ENCODE measurements at places on chromosomes 11 and 22.

- no peak for DNase-seq
These were observed 94.5 kb downstream of the ME3 start for GRCh38 chr11:86577644-86578636.

DNA sequence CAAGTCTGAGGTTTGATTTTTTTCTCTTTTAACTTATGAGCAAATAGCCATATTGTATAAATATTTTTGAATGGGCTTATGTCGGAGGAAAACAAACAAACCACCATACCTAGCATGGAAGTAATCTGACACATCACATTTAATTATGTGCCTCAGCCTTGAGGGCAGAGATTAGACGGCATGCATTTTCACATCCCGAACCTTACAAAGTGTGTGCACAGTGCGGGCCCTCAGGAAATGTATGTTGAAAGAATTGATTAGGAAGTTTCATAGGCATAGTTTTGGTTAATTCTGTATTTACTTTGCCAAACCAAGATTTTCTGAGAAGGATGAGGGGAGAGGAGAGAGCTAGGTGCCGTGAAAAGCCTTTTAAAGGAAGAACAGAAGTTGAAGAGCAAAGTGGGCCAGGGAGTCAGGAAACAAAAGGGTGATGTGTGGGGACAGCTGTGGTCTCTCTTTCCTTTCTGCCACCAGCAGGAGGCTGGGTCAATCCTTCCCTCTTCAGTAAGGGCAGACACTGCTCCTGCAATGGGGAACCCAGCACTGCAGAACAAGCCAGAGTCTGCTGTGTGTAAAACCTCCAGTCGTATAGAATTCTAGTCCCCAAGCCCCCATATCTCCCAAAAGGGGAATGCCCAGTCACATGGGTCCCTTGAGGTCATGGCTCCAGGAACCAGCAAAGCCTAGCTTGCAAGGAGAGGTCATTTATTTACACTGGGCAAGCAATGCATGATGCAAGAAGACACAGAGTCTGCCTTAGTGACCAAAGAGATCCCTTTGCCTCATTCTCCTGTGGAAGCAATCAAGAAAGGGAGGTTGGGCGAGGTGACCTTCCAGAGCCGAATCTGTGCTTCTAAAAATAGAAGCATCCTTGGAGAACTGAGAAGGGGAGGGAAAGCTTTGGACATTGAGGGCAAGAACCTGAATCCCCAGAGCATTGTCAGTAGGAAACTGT lies 71.1 kb upstream of the OLFML1 start:
- DNase-seq, result no peak

DNA sequence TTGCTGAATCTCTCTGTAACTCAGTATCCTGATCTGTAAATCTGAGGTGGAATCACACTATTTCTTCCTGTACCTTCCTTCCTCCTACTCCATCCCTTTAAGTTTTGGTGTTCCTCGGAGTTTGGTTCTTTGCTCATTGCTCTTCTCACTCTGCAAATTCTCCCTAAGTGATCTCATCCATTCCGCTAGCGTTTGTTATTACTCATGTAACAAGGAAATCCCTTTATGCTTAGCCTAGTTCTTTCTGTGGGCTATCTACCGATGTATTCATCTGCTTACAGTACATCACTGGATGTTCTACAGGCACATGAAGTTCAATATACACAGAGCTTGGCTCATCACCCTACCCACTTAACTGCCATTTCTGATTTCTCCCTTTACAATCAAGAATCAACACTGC lies 1.6 kb upstream of the CEP295 start:
- no peak for DNase-seq

DNA sequence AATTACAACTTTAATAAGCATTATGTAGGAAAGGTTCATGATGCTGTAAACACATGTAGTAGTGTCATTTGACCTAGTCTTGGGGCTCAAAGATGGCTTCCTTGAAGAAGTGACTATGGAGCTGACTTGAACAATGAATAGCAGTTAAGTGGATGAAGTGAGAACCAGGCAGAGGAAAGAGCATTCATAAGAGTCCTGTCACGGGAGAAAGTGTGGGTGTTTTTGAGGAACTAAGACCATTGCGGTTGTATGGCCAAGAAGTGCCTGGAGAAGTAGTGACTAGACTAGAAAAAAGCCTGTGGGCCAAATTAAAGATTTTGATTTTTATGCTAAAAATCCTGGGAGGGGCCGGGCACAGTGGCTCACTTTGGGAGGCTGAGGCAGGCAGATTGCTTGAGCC lies 7.2 kb upstream of the IL18BP start:
- DNase-seq, result no peak

DNA sequence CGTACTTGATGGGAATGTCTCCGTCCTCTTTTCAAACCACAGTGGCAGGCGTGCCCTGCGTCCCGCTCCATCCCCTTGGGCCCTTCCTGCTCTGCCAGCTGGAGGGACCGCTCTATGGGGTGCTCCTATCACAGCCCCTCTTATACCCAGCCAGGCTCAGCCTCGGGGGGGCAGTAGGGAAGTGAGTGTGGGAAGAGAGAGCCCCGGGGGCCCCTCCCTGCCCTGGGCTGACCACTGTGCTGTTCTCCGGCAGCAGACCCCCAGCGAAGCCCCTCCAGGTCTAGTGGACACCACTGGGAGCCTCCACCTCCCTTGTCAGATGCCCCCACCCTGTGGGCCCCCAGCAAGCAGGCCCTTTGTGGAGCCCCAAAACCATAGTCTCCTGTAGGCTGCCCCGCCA lies 572.5 kb downstream of the BRD1 start:
- no peak for DNase-seq

GRCh38 chr22:39383841-39384625 lies 15.5 kb upstream of the TAB1 start:
- DNase-seq, result no peak

DNA sequence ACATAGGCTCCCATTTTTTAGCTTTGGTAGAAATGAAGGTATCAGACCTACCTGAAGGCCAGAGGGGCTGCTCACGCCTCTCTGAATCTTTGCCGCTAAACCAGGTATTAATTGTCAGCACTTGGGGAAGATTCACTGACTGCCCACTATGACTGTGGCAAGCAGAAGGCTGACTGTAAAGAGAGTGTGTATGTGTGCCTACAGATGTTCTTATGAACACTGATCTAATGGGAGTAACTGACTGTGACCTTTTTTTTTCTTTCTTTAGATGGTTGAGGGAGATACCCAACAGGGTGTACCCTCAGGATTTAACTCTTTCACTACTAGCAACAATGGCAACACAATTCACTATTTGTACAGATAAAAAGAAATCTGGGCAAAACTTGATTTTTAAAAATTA lies at the start of gene RAG2:
Gene RAG2, minus strand, starts transcription at position 186 of the 400 bp plus-strand sequence. CDS start 4,068 bp downstream, outside the sequence.
- no peak for DNase-seq

GRCh38 chr11:9277176-9277575 lies 12.0 kb upstream of the DENND5A start:
- DNase-seq, result no peak

DNA sequence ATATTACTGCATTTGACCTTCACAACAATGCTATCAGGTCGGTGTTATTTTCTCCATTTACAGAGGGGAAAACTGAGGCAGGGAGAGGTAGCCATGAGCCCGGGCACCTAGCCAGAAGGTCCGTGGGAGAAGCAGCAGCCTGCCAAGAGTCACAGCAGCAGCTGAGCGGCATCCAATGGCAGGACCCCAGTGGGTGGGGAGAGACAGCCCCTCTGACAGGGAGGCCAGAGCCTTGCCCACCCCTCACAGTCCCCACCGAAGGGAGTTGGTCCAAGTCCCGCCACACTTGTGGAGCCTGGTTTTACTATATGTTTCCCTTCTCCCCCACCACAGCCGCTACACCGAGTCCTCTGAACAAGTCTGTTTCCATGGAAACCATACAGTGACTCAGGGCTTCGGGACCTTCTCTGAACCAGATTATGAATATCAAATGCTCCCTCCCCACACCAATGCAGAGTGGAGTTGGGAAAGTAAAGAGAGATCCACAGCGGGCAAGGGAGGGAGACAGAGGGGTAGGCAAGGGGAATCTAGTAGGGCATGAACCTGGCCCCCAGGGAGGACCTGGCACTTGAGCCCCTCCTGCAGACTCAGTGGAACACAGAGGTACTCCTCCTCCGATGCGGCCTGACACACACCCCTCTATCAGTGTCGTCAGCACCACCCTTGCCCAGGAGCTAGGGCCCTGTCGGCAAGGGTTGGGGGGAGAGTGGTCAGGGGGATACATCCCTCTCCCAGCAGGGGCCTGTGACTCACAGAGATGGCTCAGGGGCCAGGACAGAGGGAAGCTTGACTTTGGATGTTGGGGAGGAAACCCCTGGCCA lies 2.5 kb downstream of the CHST1 start:
- DNase-seq, result no peak

- DNase-seq, result no peak
These were observed 4.7 kb downstream of the SPA17 start for GRCh38 chr11:124678416-124678815.

DNA sequence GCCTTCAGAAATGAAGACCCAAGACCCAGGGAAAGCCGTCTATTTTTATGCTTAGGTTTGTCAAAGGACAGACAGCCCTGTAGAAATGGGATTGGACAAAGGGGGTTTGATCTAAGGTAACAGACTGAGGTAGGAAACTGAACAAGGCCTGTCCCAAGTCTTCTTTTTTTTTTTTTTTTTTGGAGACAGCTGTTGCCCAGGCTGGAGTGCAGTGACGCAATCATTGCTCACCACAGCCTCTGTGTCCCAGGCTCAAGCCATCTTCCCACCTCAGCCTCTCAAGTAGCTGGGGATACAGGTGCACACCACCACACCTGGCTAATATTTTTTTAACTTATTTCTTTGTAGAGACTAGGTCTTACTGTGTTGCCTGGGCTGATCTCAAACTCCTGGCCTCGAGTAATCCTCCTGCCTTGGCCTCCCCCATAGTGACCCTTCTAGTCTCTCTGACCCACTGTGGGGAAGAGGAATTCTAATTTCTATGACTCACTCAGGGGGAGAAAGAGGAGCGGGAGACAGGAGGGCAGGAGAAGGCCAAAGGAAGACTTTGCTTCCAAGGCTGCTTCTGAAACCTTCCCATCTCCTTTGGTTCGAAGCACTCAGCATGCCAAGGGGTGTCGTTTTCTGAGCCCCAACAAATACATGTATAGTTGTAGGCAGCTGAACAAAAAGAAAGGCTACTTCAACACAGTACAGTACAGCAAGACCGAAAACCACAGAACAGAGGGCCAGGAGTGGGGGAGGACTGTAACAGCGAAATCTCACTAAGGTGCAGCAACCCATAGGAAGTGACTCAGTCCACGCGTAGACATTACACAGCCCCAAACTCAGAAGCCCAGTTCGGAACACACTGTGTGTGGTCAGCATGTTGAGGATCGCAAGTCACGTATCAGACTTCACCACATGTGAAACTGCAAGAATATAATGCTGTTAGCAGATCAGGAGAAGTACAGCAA lies 872 bp downstream of the TMA7B start:
- no peak for DNase-seq

- DNase-seq, result no peak
These were observed 51.8 kb downstream of the SLN start for GRCh38 chr11:107660066-107660465.

GRCh38 chr22:22245935-22246525 lies 1.4 kb downstream of the VPREB1 start:
- no peak for DNase-seq

DNA sequence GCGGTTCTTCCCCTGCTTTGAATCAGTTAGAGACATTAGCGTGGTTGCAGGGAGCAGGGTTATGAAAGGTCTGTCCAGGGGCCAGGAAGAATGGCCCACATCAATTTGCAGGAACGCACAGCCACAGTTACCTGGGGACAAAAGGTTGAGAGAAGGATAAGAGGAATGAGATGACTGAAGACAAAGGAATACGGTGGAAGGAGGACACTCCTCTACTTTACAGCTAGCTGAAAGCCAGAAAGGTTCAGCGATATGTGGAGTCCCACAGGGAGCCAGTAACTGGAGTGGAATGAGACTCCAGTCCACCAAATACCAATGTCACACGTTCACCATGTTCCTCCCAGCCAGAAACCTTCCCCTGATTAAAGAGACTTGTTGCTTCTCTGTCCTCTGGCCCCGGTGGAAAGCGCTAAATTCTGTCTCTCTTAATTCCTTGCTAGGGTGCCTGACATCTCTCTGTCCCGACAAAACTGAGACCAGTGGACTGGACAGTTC lies 10.7 kb downstream of the XNDC1N start:
- no peak for DNase-seq

DNA sequence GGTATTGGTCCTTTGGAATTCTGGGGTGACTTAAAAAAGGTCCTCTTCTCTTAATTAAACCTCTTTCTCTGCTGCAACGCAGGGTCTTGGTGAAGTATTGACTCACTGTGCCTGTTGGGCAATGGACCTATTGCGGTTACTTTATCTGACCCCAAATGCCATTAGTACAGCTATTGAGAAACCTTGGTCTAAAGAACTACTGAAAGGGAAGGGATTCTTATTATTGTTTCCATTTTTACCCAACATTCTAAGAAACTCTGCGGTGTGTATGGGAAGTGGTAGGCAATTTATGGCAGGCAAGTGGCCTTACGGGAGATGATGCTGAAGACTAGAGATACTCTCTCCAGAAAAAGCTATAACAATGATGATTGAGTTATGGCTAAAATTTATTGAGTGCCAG lies 12.5 kb downstream of the SLC6A5 start:
- DNase-seq, result no peak

- DNase-seq, result no peak
These were observed 553 bp downstream of the CD3D start for GRCh38 chr11:118341815-118342489.

- DNase-seq, result no peak
These were observed 23.8 kb downstream of the CD82 start for GRCh38 chr11:44589301-44589700.

DNA sequence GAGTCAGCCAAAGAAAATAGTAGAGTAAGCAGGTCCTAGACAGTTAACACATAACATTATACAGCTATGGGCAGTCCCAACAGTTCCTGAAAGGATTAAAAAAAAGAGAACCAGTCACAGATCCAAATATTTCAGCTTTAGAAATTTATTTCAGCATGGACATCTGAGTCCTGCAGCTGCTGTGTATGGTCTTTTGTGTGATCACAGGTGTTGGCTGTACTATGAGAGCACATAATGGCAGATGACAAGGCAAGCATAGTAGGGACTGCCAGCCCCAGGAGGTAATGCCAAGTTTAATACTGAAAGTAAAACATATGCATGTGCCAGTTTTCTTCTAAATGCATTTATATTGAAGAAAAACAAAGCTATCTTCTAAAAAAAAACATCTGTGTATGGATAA lies 158.1 kb downstream of the GRIA4 start:
- no peak for DNase-seq

GRCh38 chr11:131773626-131774025 lies 403.2 kb downstream of the NTM start:
- no peak for DNase-seq

- no peak for DNase-seq
These were observed 133.5 kb downstream of the RBFOX2 start for GRCh38 chr22:35894937-35895708.

DNA sequence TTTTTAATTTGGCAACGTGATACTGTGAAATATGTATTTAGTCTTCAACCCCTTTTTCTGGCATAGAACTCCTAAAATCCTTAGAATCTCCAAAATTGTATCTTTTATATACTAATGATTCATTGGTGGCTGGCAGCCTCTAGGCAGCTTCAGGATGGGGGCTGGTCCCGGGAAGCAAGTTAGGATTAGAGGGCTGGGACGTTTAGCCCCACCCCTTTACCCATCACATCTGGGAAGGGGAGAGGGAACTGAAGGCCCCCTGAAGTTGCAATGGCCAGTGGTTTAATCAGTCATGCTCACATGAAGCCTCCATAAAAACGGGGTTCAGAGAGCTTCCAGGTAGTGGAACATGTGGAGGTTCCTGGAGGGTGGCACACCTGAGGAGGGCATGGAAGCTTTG lies 7.1 kb downstream of the IL17RA start:
- DNase-seq, result no peak

GRCh38 chr22:32059426-32059825 lies 16.4 kb downstream of the SLC5A1 start:
- DNase-seq, result no peak

- no peak for DNase-seq
These were observed 3.9 kb downstream of the ATF4 start for GRCh38 chr22:39524089-39524752.

Data from stimulated activated CD8-positive, alpha-beta memory T cell treated with anti-CD3 and anti-CD28 coated beads, Interleukin-15, amount 100 ng/mL, for 24 hours (primary cell).